ENCODE measurements at places on chromosomes 16 and 17.

DNA sequence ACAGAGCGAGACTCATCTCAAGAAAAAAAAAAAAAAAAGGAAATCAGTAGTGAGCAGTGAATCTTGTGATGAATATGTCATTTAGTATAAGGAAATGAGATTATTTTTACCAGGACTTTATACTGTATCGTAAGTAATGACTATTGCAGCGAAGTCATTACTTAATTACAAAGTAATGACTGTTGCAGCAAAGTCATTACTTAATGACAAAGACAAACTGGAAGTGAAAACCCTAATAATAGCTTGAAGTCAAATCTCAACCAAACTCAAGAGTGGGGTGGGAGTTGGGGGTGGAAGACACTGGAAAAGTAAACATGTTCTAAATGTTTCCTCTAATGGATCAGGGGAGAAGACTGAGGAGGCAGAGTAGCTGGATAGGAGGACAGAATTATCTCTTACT is 76.5 kb downstream of the ARHGAP44 start:
- DNase-seq = no peak

DNA sequence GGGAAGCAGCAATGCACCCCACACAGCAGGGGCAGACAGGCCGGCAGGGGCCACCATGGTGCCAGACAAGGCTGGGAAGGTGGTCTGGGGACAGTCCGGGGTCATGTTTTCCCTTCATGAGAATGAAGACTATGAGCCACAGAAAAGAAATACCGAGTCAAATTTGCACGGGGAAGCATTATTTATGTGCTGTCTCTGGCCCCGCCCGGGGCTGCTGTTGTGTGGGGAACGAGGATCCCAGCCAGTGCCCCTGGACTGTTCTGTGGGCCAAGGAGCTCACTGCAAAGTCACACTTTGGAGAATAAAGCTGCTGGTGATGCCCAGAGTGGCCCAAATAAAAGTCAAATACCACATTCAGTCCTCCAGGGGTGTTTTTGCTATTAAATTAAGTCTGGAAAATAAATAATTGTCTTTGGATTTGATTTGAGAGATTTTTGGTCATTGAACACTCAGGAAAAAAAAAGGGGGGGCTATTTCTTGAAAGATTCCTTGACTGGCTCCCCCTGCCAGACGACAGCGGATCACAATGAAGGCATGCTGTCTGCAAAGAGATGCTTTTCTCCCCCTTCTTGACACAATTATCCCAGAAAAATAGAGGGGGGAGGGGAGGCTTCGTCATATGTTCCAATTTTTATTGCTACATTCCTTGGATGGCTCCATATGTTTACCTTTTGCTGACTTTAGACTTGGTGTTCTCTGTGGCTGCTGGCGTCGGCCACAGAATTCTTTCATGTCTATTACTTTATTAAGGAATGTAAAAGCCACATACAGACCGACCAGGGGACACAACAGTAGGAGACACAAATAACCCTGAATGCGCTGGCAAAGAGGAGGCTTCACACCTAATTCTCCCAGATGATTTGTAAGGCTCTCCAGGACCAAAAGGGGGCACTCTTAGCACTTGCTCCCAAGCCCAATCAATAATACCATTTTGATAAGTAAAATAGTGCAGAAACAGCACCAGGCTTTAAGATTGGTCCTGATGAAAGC is 27.1 kb upstream of the ANKFN1 start:
- DNase-seq = no peak

- DNase-seq = no peak
These were observed 24.7 kb downstream of the GDE1 start for GRCh38 chr16:19497176-19497575.

DNA sequence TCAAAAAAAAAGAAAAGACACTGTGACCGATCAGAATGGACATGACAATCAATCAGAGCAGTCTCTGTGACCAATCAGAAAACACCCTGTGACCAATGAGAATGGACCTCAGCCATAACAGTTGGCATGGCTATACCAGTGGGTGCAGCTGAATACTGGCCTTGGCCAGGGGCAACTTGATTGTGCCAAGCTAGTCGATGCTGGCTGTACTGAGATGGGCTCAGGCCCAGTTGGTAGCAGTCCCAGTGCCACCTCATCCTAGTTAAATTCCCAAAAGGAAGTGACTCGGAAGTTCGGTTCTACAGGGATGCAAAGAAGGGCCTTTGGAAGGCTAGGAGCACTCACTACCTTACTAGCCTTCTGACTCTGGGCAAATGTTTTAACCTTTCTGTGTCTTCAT is 37.2 kb upstream of the BCO1 start:
- DNase-seq = no peak

- DNase-seq = no peak
These were observed 92.0 kb upstream of the CDH5 start for GRCh38 chr16:66274335-66275110.

- no peak for DNase-seq
These were observed 84.7 kb downstream of the NLK start for GRCh38 chr17:28127196-28127595.

All from NCI-H1436 treated with DMSO at 0.1 percent for 48 hours (cell line).